Hindlimb muscle (tissue), 1 donor: ENCODE measurements at places on chromosomes 13 and 19.

DNA sequence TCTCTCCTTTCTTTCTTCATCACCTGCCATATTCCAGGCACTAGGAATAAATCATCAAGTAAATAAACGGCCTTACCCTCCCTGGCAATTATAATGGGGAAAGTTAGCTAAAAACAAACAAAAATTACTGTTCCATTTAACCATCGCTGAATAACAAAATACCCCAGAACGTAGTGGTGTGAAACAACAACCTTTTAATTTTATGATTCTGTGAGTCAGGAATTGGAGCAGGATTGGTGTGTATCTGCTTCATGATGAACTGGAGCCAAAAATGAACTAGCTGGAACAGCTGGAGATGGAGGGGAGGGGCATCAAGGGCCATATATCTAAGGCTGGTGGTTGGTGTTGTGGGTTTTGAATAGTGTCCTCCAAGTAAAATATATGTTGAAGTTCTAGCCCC lies 3.7 kb upstream of the CADM4 start:
- no peak for DNase-seq

DNA sequence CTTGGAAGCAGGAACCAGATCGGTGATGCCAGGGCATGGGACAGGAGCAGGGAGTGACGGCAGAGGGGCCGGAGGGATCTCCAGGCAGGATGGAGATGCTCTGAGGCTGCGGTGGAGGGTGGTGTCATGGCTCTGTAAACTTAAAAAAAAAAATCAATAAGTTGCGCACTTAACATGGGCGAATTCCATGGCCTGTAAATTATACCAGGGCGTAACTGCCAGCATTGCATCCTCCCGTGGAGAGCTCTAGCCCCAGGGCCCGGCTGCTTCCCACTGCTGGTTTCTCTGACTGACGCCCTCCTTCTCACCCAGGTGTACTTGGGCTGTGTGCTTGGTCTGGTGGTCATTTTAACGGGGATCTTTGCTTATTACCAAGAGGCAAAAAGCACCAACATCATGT lies 8.7 kb downstream of the ATP12A start:
- no peak for DNase-seq

GRCh38 chr13:51243832-51244231 lies 21.6 kb downstream of the FAM124A start:
- DNase-seq: no peak

GRCh38 chr19:33492951-33493350 lies 28.6 kb downstream of the PEPD start:
- no peak for DNase-seq

GRCh38 chr19:19542507-19542906 lies 4.4 kb downstream of the CILP2 start:
- DNase-seq: no peak

DNA sequence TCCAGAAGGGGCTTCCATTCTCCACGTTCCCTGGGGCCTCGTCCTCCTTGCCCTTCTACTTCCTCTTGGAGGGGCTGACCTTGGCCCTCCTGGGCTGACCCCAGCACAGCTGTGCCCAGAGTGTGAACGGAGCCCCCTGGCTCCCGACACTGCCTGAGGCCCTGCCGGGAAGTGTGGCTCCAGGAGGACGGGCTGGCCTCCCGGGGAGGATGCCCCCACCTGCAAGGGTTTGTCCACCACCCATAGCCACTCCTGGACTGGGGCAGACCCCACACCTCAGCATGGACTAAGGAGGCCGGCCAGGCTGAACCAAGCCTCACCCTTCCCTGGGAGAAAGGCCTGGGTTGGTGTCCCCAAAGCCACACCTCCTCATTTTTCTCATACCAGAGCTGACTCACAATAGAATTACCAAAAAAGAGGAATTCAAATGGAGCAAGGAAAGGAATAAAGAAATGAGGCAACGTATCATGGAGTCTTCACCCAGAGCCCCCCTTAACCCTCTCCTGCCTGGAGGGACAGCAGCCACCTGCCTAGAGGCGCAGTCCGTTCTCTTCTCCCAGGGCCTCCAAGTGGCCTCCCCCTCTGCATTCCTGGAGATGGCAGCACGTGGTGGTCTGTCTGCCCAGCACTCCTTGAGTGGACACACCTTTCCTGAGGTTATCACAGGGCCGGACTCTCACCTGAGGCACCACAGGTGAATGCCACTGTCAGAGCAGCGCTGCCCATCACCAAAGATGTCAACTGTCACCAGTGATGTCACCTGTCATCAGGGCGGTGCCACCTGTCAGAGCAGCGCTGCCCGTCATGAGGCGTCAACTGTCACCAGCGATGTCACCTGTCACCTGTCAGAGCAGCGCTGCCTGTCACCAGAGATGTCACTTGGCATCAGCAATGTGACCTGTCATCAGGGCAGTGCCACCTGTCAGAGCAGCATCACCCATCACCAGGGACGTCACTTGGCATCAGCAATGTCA lies 3.1 kb upstream of the C13orf46 start:
- no peak for DNase-seq

- no peak for DNase-seq
Observed at GRCh38 chr13:60158321-60158801, 5.4 kb downstream of the DIAPH3 start.

GRCh38 chr13:109870696-109871370 lies 84.5 kb upstream of the IRS2 start:
- DNase-seq: no peak

DNA sequence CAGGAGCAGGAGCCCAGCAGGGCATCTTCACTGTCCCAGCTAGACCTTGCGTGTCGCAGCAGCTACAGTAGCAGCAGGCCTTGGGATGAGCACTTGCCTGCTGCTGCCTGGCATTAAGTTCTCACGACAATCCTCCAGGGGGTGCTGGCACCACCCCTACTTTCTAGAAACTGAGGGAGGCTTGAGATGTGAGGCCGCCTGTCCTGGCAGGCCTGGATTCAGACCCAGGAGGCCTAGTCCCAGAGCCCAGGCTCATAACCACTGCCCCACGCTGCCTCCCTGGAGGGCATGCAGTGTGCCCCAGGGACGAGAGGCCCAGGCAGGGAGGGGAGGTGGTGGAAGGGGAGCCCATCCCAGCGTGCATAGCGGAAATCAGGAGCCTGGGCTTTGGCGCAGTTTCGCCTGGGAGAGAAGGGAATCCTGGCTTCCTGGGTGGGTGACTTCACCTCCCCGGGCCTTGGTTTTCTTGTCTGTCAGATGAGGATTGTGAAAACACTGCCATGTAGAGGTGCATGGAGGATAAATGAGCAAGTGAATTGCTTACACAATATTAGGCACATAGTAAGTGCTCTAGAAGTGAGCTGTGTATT lies 26.1 kb downstream of the PPP5C start:
- DNase-seq: no peak

DNA sequence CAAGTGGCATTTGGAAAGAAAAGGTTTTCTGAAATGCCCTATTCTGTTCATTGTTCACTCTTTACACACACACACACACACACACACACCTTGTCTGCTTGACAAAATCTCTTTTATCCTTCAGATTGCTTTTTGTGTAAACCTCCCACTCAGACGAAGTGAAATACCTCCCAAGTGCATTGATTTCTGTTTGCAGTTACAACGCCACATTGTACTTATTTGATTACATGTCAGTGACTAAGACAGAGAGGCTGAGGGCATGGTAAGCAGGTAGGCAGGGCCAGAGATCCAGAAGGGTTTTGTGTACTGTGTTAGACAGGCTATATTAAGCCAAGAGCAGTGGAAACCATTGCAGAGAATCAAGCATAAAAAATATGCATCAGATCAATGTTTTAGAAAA lies 561.8 kb downstream of the GPC6 start:
- no peak for DNase-seq

DNA sequence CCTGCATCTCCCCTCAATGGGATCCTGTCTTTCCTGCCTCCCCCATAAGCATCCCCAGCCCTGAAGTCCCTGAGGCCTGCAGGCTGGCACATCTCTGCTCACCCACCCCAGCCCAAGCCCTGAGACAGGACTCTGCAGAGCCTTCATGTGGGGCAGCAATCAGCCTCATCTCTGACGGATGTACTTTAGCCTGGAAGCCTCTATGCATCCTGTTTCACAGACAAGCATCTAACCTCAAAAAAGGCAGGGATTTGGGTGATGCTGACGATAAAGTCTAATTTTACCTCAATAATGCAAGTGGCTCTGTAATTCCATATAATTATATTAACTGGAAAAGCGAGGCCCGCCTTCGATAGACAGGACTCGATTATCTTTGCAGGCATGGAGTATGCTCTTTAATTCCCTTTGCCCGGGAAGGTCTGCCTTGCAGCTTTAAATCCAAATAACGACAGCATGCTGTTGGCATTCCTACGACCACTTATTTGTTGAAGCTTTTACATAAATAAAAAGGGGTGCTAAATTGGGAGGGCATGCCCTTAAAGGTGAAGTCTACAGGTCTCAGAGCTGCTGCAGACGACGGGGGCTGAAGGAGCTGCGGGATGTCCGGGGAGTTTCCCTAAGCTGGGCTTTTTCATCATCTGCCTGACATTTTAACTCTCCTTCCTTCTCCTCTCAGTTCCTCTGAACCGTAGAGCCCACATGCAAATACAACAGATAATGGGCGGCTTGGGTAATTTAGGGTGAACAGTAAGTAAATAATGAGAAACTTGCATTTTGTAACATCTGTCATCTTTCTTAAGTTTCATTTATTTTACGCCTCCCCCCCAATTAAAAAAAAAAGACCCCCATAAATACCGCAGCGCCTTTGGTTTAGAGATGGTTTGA lies 211.5 kb downstream of the URI1 start:
- no peak for DNase-seq

- peak; percentile 46 for DNase-seq
Observed at GRCh38 chr19:13262450-13262849, 112.2 kb downstream of the IER2 start.

DNA sequence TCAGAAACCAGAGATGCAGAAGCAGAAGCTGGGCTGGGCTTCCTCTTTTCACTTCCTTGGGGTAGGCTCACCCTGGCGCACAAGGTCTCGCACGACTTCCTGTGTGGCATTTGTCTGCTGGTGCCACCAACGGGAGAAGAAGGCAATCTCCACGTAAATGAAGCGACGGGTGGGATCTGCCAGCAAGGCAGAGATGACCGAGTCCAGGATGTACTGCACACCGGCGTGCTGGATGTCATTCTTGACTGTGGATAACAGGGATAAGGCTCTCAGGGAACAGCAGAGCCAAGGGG lies 1.3 kb downstream of the MAN2B1 start:
- DNase-seq: no peak

DNA sequence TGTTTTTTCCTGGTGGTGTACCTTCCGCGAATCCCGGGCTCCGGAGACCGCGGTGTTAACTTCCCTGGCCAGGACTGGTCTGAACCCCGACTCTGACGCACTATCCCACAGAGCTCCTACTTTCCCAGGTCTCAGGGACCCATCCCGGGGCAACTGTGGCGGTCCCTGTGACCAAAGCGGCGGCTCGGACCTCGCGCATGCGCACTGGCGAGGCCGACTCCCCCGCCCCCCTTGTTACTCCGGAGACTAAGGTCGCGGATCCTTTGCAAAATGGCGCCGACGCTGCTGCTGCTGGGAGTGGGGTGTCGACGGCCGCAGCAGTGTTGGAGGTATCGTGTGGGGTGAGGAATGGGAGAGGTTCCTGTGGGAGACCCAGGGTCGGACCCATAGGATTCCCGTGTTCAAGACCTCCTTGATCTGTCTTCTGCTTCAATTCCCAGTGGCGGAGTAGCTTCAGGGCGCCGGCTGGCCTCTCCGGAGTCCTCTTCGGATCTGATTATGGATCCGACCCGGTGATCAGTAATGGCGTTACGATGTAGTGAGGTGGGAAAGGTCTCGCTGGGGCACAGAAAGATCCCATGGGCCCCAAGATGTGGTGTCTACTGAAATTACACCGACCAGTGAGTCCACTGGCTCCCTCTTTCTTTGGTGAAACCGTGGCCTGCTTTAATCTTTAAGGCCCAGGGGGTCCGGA lies 66.6 kb upstream of the ZNF527 start:
- DNase-seq: no peak

GRCh38 chr19:38617764-38618589 lies at the start of gene MAP4K1:
TSS of gene MAP4K1 (minus strand) at chr19:38617953. CDS start at chr19:38617895, 58 bp downstream.
- DNase-seq: no peak

DNA sequence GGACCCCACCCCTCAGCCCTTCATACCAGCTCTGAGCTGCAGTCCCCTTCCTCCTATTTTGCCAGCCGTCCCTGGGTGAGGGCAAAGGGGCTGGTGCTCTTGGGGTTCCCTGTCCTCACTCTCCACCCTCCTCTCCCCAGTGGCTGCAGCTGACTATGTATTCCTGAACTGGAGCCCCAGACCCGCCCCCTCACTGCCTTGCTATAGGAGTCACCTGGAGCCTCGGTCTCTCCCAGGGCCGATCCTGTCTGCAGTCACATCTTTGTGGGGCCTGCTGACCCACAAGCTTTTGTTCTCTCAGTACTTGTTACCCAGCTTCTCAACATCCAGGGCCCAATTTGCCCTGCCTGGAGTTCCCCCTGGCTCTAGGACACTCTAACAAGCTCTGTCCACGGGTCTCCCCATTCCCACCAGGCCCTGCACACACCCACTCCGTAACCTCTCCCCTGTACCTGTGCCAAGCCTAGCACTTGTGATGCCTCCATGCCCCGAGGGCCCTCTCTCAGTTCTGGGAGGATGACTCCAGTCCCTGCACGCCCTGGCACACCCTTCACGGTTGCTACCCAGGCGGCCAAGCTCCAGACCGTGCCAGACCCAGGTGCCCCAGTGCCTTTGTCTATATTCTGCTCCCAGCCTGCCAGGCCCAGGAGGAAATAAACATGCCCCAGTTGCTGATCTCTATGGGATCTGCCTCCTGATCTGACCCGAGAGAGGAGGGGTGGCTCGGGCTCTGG lies 2.4 kb downstream of the COX7A1 start:
- DNase-seq: no peak

DNA sequence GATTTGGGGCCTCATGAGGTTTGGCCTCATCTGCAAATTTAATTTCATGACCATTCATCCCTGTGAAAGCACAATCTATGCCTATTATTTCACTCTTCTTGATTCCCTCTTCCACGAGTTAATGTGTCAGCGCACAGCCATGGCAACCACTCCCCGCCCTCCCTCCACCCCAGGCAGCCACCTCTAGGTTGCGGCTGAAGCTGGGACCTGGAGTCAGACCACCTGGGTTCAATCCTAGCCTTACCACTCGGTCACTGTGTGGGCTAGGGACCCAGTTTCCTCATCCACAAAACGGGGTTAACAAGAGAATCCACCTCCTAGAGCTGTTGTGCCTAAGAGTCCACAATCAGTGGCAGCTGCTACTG lies 9.8 kb downstream of the CHST8 start:
- DNase-seq: no peak

DNA sequence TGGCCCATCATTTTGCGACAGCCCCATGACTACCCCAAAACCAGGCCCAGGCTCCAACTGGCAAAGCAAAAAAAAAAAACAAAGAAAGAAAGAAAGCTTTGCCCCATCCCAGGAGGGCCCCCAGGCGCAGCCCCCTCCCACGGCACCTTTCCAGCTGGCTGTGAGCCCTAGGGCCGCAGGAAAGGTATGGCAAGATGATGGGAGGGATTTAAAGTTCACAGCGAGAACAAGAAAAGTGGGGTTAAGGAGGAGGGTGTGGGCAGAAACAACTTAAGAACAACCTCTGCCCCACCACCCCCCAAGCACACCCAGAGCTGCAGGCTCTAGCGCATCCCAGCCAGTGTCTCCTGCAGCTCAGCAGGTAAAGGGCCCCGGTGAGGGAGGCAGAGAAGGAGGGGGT lies at the start of gene CYP2F1:
CYP2F1 (plus strand) TSS at position 301 of the 400 bp plus-strand sequence. CDS start 1,757 bp downstream, outside the sequence.
- DNase-seq: no peak
